ENCODE measurements at places on chromosomes 11 and 22.

GRCh38 chr11:69160296-69161116, 4.8 kb downstream of the SMIM38 start:
- peak; percentile 71 for DNase-seq

DNA sequence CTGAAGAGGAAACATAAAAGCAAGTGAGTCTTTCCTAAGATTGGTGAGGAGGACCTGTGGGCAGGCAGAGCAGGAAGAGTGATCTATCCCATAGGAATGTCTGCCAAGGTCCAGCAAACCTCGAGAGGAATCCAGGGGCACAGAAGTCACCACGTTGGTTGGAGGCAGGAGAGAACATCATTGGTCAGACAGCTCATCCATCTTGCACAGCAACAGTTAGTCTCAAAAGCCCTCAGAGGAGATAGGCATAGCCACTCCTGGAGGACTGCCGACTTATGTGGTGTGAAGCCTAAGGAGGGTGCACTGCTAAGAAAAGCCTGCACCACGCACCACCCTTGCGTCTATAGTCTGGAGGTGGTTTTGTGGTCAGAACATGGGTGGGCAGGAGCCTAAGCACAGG, 109.1 kb downstream of the RASSF10 start:
- DNase-seq = no peak

GRCh38 chr11:44305470-44306051, 4.4 kb downstream of the ALX4 start:
- peak; percentile 3 for DNase-seq

DNA sequence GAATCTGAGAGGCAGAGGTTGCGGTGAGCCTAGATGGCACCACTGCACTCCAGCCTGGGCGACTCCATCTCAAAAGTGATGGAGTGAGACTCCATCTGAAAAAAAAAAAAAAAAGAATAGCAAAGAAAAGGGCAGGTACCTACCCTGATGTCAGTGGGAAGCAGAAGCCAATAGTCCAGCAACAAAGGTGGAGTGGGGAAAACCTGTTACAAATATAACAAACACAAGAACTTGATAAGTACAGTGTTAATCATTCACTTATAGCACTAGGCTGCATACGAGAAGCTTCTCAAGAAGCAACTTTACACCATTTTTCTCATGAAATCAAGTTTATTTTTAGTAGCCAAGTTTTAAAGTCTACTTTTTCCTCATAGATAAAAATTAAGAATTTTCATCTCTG, 62.5 kb upstream of the YWHAH start:
- no peak for DNase-seq

GRCh38 chr11:67504005-67504949, 886 bp downstream of the PITPNM1 start:
- DNase-seq = no peak

- no peak for DNase-seq
These were observed 74.5 kb downstream of the TTC28 start for GRCh38 chr22:28604966-28605761.

DNA sequence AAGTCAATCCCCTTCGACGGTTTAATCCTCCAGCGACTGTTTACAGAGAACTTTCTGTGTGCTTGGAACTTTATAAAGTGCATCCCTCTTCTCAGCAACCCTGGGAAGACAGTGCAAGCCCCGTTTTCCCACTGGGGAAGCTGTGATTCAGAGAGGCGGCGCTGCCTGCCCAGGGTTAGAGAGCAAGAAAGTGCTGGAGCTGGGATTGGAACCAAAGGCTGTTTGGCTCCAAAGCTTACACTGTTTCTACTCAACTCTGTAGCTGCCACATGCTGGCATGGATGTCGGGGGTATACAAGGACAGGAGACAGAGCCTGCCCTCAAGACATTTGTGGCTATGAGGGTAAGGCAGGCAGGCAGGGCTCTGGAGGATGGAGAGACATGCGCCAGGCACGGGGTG, 13.0 kb downstream of the FBLN1 start:
- DNase-seq = no peak

- no peak for DNase-seq
These were observed 186.1 kb downstream of the DSCAML1 start for GRCh38 chr11:117610901-117611300.

GRCh38 chr11:12259956-12260355, 117.4 kb upstream of the PARVA start:
- DNase-seq = no peak

- no peak for DNase-seq
These were observed 84.4 kb upstream of the SLC5A12 start for GRCh38 chr11:26806219-26806618.

DNA sequence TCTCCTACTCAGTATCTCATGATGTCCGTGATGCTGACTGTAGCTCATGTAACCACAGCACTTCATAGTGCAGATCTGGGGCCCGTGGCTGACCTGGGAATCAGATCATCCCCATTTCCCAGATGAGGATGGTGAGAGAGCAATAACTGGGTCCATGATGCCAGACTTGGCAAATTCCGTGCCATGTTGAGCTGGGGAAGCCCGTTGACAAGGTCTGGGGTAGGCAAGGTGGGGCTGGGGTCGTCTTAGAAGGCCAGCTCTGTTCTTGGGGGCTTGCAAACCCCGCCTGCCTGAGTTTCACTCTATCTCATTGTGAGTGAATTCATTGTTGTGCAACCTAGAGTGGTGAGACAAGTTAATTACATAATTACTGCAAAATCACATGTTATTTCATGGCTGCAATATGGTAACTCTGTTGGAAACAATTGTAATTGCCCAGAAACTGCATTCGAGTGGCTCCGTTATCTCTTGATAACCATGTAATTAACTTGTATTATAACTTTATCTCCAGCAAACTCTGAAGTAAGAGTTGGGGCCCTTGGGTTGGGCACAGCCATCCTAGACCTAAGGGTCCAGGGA, 41.7 kb downstream of the LMO1 start:
- no peak for DNase-seq

DNA sequence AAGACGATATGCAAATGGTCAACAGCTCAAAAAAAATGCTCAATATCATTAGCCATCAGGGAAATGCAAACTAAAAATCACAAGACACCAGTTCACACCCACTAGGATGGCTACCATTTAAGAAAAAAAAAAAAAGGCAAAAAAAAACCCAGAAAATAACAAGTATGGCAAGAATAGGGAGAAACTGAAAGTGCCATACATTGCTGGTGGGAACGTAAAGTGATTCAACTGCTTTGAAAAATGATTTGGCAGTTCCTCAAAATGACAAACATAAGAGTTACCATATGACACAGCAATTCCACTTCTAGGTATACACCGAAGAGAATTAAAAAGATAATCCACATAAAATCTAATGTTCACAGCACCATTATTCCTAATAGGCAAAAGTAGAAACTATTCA, 47.5 kb downstream of the PICALM start:
- peak; percentile 35 for DNase-seq

- DNase-seq = no peak
These were observed 32.2 kb upstream of the OAF start for GRCh38 chr11:120178561-120179056.

DNA sequence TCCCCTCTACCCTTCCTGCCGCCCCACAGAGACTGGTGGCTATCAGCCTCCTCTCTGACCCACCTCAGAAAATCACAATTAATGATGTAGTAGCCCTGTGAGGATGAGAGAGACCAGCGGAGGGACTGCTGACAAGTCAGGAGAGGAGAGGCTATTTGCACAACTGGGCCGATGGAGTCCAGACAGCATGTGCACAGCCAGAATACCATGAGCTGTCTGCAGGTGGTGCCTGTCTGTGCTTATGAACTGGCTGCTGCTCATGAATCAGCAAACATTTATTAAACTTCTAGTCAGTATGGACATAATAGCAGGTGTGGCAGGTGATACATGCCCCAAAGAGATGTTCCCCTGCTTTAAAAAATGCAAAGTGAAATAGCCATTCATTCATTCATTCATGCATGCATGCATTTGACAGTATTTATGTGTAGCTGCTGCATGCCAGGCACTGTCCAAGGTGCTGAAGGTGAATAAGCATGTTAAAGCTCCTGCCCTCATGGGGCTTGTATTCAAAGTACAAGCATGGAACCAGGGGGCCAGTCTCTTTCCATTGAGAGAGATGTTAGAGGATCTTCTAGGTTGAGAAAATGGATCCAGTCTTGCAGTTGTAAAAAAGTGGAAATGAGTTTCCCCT, 141.3 kb downstream of the GRIK4 start:
- DNase-seq = peak; percentile 43

DNA sequence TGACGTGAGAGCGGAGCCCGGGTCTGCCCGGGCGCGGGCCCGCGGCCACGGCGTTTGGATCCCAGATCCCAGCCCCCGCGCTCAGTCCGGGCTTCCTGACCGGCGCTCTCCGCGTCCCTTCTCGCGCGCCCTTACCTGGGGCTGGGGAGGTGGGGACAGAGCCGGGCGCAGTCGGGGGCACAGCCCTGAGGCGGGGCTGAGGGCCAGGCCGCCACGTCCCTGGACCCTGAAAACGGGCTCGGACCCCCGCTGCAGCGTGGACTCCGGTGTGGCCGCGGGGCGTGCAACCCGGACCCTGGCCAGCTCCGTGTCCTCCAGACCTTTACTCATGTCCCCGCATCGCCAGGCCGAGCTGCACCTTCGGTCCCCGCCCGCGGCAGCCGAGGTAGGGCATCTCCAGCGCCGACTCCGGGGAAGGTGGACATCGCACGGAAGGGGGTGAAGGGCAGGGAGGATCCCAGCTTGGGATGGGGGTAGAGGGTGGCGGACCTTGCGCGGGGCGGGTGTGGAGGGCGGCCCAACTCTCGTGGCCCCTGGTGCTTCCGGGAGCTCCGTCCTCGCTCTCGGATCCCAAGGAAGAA, 9.9 kb upstream of the AIFM3 start:
- no peak for DNase-seq

DNA sequence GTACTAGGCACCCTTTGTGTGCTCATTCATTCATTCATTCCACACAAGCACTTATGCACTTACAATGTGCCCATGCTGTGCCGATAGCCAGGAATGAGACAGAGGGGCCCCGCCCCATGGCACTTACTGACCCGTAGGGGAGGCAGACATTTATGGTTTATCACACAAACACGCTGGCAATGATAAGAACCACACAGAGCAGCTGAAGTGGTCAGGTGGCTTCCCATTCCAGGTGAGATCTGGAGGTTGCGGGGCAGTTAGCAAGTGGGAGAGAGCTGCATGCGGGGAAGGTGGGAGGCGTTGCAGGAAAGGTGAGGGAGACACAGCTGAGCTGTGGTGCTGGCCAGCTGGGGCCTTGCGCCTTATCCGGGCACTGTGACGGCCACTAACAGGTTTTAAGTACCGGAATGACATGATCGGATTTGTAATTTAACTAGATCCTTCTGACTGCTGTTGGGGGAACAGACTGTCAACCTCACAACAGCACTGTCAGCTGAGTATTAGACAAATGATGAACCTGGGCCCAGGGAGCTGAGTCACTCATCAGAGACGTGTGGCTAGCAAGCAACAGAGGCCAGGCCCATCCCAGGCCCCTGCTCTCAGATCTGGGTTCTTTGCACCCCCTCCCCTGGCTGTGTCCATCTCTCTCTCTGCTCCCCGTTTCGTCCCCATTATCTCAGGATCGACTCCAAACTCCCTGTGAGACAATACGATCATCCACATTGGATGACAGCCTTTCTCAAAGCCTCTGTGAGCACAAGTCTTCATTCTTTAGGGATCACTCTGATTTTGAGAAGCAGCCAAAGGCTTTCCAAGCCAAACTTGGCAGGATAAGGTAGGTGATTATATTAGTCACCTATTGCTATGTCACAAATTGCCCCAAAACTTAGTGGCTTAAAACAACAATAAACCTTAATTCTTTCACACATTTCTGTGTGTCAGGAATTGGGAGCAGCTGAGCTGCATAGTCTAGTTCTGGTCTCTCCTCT, 28.4 kb downstream of the RASD2 start:
- DNase-seq = no peak

DNA sequence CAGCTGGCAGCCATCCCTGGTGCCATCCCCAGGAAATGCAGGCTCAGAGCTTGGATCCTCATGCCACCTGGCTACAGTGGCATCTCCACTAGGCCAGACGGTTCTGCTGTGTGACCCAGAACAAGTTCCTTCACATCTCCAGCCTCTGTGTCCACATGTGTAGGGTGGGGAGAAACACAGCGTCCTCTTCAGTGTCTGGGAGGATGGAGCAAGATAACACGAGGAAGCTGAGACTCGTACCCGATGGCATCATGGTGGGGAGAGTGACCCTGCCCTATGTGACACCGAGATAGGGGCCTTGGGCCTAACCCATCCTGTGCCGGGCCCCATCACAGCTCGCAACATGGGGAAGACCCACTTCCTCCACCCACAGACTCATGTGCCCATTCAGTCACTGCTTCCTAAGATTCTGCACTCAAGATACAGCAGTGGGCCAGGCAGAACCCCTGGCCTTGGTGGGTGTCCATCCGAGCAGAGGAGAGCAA, 78.5 kb downstream of the MORC2 start:
- DNase-seq = no peak

DNA sequence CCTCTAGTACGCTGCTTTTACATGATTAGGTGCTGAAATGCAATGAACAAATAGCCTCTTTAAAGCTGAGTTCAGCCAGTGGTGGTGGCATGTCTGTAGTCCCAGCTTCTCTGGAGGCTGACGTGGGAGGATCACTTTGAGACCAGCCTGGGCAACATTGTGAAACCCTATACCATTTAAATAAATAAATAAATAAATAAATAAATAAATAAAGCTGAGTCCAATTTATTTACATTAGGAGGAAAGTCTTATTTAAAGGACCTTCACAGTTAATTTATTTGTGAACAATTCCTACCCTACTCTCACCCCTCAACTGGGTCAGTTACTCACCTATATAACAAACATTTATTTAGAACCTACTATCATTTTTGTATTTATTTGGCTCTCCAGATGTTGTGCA, 4.8 kb upstream of the CHRDL2 start:
- DNase-seq = no peak

DNA sequence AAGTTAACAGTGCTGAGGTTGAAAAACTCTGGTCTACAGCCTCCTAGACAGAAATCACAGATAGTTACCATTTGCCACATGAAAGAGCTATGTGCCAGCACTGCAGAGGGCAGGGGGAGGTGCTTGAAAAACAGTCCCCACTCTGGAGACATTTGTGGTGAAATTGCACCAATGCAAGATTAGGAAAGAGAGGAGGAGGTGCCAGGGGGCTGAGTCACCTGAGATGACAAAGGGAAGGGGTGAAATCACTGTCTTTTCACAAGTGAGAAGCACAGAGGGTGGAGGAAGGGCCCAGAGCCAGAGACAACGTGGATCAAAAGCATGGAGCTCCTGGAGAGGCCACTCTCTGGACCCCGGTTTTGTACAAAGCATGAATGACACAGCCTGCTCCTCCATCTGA, 196.3 kb downstream of the BUD13 start:
- DNase-seq = no peak

DNA sequence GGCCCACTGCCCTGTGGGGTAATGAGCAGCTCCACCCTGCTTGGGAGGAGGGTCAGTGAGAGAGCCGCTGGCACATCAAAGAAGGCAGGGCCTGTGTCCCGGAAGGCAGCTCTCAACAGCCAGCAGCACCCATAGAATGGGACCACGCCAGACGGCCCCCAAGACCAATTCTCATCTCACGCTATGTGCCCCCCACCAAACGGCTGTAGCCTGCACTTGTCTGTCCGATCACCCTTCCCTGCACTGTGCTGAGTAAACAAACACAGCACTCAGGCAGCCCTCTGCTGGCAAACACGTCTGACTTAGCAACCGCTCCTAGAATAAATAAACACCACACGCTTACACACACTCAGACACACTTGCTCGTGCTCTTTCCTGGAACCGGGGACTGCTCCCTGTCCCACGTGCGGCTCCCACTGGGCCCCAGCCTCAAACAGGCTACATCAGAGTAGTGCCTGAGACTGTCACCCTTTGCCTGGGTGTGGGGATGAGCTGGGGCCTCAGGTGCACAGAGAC, 53.2 kb upstream of the CDON start:
- DNase-seq = no peak

- no peak for DNase-seq
These were observed 1.9 kb upstream of the P2RY6 start for GRCh38 chr11:73270016-73270854.

GRCh38 chr11:36195496-36196354, 93.5 kb downstream of the COMMD9 start:
- DNase-seq = no peak
